Stimulated activated CD8-positive, alpha-beta memory T cell treated with anti-CD3 and anti-CD28 coated beads, Interleukin-4, amount 100 ng/mL, for 1 hour (primary cell): ENCODE measurements at places on chromosomes 5 and 9.

DNA sequence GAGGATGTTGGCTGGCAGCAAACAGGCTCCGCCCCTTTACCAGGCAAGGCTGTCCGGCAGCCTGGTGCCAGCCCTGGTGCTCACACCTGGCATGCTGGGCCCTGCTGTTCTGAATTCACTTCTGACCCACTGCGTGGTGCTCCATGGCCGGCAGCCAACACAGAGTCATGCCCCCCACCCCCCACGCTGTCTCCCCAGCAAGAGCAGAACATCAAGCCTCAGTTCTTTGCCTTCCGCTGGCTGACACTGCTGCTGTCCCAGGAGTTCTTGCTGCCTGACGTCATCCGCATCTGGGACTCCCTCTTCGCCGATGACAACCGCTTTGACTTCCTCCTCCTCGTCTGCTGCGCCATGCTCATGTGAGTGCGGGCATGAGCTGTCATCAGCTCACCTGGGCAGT is 12.6 kb upstream of the ENDOG start:
- no peak for DNase-seq

GRCh38 chr9:124426361-124426760 is 11.1 kb upstream of the PSMB7 start:
- DNase-seq, result no peak

DNA sequence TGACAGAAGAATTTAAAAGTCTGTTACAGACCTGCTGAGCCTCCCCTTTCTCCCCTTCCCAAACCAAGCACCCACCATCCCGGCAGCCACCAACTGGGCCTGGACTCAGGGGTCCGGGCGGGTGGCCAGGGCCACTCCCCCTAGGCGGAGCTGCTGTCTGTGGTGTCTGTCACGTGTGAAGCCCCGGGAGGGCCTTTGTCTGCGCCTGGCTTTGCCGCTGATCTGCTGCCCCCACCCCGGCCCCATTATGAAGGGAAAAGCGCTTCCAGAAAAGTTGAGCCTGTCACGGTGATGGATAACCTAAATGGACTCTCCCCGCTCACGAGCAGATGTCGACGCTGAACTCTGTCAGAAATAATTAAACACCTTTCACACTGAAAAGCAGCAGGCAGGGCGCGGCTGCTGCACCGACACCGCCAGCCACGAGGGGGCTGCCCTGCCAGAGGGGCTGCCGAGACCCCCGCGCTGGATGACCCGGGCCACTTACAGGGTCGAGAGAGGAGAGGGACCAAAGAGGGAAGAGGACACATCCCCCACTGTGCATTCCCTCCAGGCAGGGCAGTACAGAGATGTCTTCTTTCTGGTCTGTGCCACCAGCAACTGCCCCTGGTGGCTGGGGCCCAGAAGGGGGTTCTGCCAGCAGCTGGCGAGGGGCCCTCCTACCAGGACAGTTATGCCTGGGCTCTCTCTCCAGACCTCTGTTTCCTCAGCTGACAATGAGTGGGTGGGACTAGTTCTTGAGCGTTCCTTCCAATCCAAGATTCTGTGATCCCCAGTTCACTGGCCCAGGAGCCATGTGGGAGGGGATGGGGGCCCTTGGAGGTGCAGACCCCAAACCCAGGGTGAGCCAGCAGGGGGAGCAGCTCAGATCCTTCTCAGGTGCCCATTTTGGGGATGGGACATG is 36.0 kb upstream of the BARHL1 start:
- DNase-seq, result no peak

DNA sequence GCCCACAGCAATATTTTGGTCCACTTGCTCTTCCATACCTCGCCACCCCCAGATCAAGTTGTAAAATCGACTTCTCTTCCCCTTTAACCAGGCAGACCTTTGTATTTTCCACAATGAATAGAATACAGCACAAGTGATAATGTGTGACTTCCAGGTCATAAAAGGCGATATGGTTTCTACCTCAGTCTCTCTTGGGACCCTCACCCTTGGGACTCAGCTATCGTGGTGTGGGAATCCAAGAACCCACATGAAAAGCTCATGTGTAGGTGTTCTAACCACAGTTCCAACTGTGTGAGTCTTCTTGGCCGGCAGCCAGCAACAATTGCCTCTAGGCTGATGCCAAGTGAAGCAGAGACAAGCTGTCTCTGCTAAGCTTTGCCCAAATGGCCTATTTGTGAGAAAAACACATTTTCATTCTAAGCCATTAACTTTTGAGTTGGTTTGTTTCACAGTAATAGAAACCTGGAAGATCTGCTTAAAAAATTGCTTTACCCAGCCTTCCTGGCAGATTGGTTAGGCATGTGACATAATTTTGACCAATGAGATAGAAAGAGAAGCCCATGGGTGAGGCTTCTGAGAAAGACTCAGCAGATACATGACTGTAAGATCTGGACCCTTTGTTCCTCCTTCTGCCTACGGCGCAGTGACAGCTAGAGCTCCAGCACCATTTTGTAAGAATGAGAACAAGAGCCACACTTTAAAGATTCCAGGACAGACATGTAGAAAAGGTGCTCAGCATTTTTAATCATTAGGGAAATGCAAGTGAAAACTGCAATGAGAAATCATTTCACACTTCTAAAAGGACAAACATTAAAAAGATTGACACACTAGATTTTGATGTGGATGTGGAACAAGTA is 18.3 kb upstream of the MLLT3 start:
- DNase-seq, result peak; percentile 55

DNA sequence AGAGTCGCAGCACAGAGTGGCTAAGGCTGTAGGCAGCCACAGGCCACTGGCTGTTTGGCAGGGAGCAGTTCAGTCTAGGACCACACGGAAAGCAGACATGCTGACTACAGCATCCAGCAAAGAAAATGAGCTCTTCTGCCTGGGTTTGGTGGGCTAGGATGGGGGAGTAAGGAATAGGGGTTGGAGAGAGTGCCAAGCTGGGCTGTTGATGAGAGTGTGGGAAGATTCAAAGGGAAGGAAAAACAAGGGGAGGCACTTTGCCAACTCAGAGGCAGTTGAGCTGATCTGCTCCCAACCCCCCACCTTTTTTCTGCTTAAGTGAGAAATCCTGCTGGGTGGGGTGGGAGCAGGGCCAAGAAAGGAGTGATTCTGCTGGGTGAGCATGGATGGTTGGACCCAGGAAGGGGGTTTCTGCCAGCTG is 35.9 kb downstream of the SVEP1 start:
- DNase-seq, result no peak

DNA sequence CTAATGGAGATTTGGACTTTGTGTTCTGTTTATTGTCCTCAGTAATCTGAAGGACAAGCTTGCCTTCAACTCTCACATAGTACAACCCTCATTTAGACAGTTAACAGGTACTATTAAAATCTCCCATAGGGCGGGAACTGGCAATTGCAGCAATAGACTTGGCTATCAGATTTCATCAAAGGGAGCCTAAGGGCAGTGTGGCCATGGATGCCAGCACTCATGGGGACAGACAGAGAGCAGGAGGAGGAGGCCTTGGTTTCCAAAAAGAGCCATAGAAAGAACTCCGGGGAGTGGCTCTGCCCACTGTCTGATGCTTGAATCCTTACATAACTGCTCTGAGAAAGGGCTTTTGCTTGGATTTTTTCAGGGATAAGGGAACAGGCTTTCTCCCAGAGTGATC is 6.8 kb downstream of the SLC36A1 start:
- DNase-seq, result no peak

DNA sequence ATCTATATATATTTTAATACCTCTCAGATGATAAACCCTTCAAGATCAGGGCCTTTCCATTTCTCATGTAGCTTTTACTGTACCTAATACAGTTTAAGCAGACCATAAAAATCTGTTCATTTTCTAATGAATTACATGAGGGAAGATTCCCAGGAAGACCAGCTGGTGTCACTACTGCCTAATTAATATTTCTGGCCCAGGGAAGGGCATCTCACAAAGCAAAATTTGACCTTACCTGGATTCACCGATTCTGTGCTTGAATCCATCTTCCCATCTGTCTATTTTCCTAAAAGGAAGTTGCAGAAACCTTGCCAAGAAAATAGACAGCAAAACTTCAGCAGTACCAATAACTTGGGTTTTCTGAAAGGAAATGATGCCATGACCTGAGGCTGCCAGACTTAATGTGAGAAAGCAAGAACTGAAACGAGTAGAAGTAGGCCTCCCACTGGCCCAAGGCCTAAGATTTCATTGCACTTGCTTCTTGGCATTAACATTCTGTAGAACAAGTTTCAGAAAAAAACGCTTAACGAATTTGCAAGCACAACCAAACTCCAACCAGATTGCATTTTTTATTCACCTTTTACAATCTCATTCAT is 83.0 kb upstream of the GLIS3 start:
- no peak for DNase-seq

- DNase-seq, result no peak
Measured at GRCh38 chr9:69131682-69132081, 42.4 kb upstream of the TJP2 start.

GRCh38 chr5:168315416-168316138 is 24.1 kb downstream of the WWC1 start:
- DNase-seq, result no peak

- DNase-seq, result no peak
Measured at GRCh38 chr5:139549162-139549894, 11.8 kb upstream of the UBE2D2 start.

DNA sequence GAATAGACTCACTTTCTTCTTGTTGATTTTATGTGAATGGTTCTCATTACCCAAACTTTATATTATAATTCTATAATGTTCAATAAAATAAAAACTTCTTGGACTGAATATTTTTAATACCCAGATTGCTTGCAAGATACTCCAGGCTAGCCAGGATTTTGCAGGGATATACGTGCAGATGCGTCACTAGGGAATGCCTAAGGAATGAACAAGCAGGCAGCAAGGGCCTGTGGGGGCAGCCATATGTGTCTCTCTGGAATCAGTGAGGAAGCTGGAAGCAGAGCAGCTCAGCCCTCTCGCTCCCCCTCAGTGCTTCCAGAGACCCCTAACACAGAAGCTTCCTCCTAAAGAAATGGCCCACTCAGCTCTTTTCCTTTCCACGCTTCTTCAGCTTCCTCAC is 457.4 kb downstream of the CCDC171 start:
- no peak for DNase-seq

DNA sequence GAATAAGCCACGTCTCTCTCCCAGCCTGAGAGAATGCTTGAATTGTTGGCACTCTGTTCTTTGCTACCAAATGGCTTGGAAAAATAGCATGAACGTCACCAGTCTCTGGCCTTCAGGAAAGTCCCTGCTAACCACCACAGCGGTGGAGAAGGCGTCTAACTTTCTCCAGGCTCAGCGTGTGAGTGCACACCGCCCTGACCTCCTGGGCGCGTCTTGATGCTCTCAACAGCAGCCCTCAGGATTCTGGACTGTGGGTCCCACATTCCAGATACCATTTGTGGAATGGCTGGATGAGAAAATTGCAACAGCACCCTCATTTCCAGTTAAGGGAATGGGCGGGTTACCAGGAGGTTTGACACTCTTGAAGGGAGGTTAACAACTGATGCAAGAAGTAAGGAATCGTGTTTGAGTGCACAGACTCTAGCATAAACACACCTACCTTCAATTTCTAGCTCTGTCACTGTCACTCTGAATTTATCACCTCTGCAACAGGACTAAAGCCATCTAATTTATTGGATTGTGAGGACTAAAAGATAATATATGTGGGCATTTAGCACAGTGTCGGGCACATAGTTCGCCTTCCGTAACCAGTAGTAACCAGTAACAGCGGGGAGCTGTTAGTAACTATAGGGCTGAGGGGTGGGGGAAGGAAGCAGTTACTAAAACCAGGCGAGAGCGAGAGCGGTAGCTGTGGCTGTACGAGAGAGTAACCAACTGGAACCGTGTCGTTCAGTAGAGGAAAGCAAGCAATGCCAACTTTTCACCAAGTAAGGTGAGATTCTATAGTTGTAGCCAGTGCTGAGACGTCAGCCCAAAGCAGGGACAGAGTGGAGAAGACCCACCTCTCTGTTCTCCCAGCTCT is 807 bp upstream of the PLGRKT start:
- DNase-seq, result peak; percentile 34

GRCh38 chr5:84036842-84037241 is 316.2 kb upstream of the HAPLN1 start:
- DNase-seq, result no peak

DNA sequence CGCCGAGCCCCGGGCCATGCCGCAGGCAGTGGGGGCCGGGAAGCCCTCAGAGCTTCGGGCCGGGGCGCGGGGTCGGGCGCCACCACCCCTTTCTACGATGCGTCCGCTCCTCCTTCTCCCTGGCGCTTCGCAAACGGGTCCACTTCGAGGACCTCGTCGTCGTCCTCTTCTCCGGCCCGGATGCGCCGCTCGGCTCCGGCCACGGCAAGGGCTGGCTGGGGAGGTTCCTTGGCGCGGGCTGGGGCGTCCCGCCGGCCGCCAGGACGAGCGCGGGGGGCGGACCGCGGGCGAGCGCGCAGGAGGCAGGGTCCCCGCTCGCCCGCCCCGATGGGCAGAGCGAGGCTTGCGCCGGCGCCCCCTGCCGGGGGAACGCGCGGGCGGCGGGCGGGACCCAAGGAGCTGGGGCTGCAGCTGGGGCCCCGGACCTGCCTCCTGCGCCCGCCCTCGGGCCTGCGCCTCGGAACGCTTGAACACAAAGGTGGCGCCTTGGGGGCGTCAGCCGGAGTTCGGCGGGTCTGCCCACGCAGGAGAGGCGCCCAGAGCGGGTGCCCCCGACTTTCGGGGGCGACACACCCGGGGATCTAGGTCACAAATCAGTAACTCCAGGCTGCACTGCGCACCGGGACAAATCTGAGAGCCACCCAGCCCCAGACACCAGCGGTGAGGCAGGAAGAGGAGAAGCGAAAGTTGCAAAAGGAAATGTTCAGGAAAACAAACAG is at the start of gene ROR2:
TSS of gene ROR2 (minus strand) at position 283 of the 719 bp plus-strand sequence.
- DNase-seq, result peak; percentile 1

DNA sequence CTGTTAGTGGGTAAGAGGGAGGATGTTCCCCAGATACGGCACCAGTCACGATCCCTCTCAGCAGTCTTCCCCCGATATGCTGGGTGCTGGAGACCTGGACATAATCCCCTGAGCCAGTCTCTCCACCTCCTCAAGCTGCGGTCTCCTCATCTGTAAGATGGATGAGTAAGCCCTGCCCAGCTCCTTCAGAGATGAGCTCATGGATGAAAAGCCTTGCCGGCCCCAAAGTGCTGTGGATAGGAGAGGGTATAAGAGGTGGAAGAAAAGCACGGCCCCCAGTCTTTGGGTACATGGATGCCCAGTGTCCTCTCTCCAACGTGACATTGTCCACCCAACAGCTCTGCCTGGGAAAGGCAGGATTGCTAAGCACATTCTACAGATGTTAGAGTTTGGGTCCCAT is 4.5 kb downstream of the CAMK2A start:
- DNase-seq, result no peak

DNA sequence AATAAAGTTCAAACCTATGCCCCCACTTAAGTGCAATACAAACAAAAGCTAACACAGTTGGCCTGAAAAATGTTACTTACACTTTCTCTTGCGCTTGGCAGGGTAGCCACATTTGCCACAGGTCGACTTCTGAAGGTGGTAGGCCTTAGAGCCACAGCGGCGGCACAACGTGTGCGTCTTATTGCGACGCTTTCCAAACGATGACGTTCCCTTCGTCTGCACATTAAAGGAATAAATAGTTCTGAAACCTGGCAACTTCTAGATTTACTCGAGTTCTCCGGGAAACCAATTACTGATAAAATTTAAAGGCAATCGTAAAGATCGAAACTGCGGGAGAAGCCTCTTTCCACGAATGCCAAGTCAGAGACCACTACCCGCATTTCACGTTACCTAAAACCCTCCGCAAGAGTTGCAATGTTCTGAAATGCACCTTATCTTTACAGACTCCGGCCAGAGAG is 602 bp downstream of the RPL37 start:
- peak; percentile 24 for DNase-seq

GRCh38 chr5:142000704-142001484 is 11.9 kb downstream of the GNPDA1 start:
- DNase-seq, result no peak
